CD4-positive, alpha-beta T cell treated with Interleukin-10 for 1 hour (primary cell): ENCODE measurements at places on chromosomes 11 and 22.

- no peak for DNase-seq
Measured at GRCh38 chr11:10784232-10785145, 24.2 kb downstream of the EIF4G2 start.

GRCh38 chr11:5276697-5277096, 7.0 kb upstream of the HBE1 start:
- DNase-seq, result no peak

- no peak for DNase-seq
Measured at GRCh38 chr11:19769820-19770219, 57.2 kb downstream of the NAV2 start.

DNA sequence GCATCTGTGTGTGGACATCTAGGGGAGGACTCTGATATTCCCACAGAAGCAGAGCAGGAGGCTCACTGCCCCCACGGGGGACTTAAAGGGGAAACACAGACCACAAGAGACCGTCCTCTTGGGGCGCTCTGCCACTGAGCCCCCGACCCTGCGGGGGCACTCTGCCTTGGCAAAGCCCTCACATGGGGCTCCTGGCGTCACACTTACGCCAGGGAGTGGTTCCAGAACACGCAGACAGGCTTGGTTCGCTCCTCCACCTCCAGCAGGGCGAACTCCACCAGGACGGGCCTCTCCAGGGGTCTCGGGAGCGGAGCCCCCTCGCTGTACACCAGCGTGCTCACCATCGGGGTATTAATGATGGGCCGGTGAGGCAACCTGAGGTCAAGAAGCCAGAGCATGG, 45.1 kb downstream of the TRMU start:
- no peak for DNase-seq

DNA sequence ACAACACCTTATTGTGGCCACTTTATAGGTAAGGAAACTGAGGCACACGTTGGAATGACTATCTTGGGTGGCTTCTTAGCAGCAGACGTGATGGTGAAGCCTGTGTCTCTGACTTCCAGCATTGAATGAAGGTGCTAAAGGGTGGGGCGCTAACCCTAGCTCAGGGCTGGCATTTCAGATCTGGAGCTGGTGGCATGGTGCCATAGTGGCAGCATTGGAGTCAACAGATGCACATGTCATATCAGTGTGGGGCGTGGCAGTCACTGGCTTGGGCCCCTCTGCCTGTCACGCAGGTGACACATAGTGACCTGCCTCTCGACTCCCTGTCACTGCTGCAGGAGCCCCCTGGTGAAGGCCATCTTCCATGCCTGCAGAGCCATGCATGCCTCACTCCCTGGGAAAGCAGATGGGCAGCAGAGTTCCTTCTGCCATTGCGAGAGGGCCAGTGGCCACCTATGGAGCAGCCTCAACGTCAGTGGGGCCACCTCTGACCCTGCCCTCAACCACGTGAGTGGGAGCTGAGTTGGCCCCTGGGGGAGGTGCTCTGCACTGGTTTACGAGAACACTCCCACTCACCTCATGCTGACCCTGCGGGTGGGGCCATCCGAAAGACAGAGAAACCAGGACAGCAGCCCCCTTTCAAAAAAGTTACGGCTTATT, 14.8 kb downstream of the SHISA8 start:
- DNase-seq, result no peak

GRCh38 chr11:1832211-1832919, 2.4 kb upstream of the SYT8 start:
- DNase-seq, result peak; percentile 62

GRCh38 chr11:12516387-12517105, 139.2 kb downstream of the PARVA start:
- no peak for DNase-seq

DNA sequence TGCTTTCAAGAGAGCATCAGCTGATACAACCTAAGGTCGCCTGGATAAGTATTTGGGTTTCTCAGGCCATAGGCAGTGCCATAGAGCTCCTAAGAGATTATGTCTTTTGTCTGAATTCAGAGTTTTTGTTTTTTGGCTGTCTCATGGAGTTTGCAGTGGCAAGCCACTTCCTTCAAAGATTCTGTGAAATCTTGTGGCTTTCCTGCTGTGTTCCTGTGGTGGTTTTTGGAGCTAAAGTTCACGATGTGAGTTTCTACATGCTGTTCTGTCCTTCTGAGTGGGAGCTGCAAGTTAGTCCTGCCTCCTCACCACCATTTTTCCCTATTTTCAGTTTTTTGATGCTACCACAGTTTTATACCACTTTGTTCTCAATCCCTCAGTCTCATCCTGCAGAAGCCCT, 111.4 kb downstream of the COMMD9 start:
- no peak for DNase-seq

DNA sequence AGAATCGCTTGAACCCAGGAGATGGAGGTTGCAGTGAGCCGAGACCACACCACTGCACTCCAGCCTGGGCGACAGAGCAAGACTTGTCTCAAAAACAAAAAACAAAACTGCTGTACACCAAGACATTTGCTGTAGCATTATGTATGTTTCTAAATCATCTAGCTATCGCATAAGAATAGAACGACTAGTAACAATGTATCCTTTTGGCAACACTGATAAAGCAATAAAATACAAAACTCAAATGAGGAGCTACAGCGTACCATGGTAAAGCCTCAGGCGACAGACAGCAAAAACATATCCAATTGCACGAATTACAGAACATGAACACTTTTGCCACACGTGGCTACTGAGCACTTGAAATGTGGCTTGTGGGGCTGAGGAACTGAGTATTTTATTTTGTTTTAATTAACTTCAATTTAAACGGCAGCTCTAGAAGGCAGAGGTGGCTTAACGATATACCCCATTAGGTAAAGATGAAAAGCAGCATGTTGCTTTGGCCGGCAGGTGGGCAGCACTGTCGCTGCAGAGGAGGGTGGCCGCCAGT, 2.3 kb downstream of the TUBGCP6 start:
- no peak for DNase-seq

- DNase-seq, result no peak
Measured at GRCh38 chr11:34773826-34774225, 142.4 kb downstream of the APIP start.

DNA sequence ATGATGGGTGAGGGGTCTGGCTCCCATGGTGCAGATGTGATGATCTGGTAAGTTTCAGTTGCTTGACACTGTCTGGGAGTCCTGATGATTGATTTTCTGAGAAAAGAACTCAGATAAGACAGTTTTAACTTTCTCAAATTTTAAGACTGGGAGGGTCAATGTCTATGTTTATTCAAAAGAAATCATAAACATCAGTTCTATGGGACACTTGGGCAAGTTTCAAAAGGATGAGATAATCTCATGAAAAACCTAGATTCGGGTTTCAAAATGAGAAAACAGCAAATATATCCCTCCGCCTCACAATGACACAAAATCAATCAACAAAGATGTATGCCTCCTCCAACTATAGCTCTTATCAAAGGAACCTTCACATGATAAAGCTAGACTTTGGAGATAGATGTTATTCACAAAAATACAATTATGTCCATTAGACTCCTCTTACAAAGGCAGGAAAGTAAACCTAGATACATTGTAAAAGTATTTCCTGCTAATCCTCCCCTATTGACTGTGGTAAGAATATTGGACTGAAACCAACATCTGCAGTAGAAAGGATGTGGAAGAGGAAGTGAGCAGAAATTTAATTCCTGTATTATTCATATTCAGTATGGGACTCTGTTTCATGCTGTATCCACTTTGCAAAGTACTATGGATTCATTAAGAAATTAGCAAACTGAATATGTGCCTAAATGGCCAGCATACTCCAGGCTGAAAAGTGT, 21.6 kb downstream of the SVIP start:
- DNase-seq, result no peak

GRCh38 chr11:80307676-80308075, 866.8 kb upstream of the TENM4 start:
- DNase-seq, result no peak

DNA sequence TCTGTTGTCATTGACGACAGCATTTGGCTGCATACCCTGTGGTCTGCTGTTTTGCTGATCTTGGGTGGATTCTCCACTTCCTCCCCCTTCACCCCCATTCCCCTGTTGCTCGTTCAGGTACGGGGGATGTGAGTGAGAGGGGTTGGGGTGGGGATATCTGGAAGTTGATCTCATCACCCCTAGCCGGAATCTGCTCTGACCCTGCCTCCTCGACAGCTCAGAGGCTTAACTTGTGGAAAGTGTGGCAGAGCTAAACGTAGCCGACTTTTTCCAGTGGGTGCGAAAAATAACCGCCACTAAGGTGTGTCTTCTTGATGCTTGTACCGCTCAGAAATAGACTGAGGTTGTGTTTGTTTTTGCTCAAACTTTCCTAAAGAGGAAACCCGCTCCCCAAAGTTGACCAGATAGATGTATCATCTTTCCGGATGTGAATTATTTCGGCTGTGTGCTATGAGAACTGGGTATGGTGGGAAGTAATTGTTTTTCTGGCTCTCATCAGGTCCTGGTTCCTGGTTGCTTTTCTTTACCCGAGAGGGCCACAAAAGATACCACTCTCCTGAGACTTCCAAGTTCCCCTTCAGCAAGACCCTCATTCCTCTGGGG, 6.6 kb downstream of the ZBTB16 start:
- DNase-seq, result peak; percentile 45

DNA sequence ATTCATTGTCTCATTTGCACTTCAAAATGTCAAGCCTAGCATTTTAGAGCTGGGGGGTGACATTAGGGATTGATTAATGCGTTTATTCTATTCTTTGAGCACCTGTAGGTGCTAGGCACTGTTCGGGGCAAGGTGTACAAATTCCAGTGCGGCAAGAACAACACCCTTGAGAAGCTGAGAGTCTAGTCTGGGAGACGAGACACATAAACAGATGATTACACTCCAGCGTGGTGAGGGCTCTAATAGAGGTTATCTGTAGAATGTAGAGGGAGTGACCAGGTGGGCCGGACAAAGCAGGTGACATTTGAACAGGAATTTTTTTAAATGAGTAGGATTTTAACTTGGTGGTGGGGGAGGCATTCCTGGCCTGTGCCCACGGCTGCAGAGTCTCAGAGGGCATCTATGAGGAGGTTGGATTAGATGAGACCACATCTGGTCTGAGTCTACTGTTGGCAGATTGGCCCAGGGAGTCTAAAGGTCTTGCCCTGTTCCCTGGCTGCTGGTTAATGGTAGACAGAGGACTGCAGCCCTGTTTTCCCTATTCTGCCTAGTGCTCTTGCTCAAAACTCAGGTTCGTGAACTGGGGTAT, 970 bp downstream of the CAT start:
- DNase-seq, result no peak

GRCh38 chr11:65308281-65308891, 6.3 kb upstream of the CDC42EP2 start:
- DNase-seq, result no peak

- no peak for DNase-seq
Measured at GRCh38 chr11:112834277-112834755, 126.9 kb upstream of the NCAM1 start.

GRCh38 chr11:5004424-5005274, 10.0 kb downstream of the OR51L1 start:
- peak; percentile 16 for DNase-seq

DNA sequence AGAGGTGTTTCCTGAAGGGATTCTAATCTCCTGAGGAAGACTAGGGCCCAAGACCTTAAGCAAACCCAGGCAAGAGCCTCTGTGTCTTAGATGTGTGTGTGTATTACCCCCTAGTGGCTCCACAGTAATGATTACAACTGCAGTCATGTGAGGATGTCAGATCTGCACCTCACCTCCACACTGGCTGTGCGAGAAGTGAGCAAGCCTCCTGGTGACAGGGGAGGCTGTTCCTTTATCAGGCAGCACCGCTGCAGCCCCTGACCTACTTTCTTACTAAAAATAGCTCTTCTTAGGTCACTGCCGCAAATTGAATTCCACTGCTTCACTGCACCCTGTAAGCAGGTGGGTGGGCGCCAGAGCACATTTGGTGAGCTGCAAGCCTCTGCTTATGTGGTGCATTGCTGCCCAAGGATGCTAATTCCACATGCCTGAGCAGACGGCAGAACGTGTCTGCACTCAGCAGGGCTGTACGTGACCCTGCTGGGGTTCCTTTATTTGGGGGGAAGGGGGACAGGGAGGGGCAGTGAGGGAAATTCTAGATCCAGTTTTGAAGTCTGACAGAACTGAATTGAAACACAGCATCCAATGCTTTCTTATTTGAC, 112.4 kb downstream of the KCNC1 start:
- no peak for DNase-seq

DNA sequence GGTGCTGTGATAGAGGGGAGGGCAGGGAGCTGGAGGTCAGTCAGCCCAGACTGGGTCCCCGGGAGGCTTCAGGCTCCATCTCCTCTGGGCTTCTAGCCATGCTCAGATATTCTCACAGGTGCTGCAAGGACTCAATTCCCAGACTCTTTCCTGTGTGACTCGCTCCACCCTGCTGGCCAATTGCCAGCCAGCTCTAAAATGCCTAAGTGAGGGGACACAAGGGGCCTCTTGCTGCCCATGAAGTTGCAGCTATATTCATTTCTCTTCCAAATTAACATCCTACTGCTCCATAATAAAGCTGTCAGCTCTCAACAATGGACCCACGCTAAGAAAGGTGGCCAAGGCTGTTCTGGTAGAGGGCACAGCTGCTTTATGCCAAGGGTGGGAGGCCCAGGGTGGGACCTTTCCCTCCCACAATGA, 101.5 kb downstream of the PLEKHA7 start:
- DNase-seq, result no peak

DNA sequence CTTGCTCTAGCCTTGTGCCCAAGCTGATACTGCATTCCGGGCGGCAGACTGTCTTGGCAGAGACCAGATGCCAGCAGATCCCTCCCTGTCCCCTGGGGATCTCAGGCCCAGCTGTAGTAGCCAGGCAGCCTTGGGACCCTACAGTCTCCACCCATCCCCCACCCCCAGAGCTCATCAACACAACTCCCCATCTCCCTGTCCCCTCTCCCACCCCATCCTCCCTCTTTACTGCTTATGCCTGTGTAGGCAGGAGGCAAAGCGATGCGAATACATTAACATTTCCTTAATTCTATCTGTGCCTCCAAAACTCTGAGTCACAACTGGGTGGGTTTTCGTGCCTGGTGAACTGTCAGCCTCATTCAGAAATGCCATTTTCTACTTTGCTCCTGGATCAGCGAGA, 547.6 kb downstream of the BUD13 start:
- DNase-seq, result no peak

GRCh38 chr11:111448414-111448813, 63.8 kb downstream of the BTG4 start:
- DNase-seq, result no peak

- no peak for DNase-seq
Measured at GRCh38 chr11:20762980-20763379, 93.6 kb downstream of the NELL1 start.
